ENCODE measurements at places on chromosomes 12 and 14.
A peak's percentile ranks its signal among the peaks of the same experiment; 100 is the strongest.

DNA sequence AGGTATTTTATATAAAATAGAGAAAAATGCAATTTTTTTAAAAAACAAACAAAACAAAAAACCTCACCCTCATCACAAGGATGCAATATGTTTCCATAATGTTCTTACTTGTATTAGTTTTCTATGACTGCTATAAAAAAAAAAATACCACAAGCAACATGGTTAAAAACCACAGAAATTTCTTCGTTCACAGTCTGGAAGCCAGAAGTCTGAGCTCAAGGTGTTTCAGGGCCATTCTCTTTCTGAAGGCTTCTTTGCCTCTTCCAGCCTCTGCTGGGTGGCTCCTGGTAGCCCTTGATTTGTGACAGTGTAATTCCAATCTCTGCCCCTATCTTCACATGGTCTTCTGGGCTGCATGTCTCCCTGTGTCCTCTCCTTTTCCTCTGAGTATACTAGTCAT is 21.5 kb upstream of the SSTR1 start:
- peak; percentile 15 for DNase-seq

DNA sequence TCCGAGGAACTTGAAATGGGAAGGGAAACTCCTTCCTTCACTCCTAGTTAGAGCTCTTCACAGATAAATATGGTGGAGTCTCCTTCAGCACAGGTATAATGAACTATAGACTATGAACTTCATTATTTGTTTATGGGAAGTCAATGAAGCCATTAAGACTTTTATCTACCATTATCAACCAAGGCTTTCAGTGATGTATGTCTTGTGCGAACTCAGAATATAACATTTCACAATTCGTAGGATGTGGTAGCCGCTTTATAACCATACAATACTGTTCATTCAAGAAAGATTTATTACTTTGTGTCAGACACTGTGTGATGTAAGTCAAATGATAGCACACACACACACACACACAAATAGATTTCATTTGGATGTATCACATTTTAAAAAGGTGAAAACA is 24.8 kb upstream of the ETNK1 start:
- no peak for DNase-seq

DNA sequence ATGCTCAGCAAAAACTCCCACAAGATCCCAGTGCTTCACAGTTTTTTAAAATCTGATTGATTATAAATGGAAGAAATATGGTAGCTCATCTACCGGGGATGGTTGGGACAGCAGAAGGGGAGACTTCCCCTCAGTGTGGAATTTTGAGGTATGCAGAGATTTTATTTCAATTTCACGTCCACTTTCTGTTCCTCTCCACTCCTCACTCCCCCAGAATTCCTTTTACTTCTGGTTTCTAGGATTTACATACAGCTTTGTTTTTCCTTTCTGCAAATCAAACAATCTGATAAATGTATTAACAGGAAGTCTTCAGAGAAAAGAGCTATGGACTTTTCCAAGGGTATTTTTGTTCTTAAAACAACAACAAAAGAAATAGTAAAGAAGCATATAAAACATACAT is 181.5 kb upstream of the ARHGAP5 start:
- DNase-seq: no peak

GRCh38 chr12:105409801-105410471 is 79.4 kb downstream of the C12orf75 start:
- peak; percentile 95 for DNase-seq

- DNase-seq: no peak
Measured at GRCh38 chr14:24071144-24071697, at the start of gene CPNE6. Gene CPNE6 (plus strand): TSS chr14:24071562. CDS start chr14:24072937, 1,375 bp downstream.

DNA sequence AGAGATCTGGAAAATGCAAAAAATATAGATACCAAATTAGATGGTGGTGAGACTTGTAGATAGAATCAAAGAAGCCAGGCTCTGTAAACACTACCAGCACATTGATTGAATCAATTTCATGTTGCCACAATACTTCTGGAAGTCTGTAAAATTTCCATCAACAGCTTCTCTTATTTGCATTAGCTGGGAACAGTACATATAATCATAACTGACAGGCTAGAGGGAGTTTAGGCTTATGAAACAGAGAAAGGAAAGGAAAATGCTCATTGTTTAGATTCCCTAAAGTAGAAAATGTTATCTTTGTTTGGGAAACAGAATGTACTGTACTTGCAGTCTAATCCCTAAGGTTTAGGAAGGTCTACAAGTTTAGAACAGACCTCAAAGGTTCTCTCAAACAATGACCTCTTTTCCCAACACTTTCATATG is 335.2 kb downstream of the CEP128 start:
- DNase-seq: no peak

DNA sequence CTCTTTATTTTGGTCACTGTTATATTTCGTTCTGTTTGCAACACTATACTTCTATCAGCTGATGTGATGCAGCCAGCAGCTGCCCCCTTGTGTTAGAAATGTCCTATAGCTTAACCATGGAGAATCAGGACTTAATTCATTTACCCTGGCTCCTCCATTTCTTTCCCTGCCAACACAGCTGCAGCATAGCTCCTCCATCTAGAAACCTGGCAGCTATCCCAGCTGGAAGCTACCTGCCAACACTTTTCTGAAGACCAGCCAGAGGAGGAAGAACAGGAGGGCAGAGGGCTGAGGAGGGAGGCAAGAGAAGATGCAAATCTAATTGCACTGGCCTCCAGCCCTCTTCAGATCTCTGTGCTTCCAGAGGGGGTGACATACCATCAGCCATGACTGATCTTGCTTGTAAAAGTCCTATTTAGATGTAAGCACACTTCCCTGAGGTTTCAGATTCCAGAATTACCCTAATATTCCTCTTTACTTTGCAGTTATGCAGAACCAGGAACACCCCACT is 156.8 kb upstream of the TMEM260 start:
- peak; percentile 66 for DNase-seq

GRCh38 chr14:86790408-86791364 is 1202.3 kb downstream of the GALC start:
- DNase-seq: no peak

GRCh38 chr14:25537846-25538455 is 488.0 kb upstream of the STXBP6 start:
- peak; percentile 28 for DNase-seq

DNA sequence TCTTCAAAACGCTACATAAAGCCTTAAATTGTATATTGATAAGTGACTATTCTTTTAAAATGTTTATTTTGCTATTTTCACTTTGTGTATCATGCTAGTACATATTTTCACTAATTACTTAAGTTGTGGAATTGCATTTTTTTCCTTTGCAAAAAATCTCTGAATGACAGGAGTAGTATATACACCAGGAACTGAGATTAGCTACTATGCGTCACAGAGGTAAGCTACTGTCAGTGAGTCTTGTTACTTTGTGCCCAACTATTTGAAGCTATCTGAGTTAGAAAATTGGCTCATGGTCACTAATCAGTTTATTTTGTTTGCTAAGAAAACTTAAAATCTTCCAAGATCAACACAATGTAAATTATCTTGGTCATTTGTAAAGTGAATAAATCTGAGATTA is 887.4 kb downstream of the TMTC2 start:
- DNase-seq: no peak

GRCh38 chr14:52873694-52874093 is 77.2 kb downstream of the FERMT2 start:
- no peak for DNase-seq

GRCh38 chr12:56676851-56677580 is 11.1 kb downstream of the PTGES3 start:
- DNase-seq: no peak
